Stimulated activated CD4-positive, alpha-beta T cell treated with anti-CD3 and anti-CD28 coated beads, Interleukin-15, amount 100 ng/mL, for 24 hours (primary cell): ENCODE measurements at places on chromosomes 3 and 15.

DNA sequence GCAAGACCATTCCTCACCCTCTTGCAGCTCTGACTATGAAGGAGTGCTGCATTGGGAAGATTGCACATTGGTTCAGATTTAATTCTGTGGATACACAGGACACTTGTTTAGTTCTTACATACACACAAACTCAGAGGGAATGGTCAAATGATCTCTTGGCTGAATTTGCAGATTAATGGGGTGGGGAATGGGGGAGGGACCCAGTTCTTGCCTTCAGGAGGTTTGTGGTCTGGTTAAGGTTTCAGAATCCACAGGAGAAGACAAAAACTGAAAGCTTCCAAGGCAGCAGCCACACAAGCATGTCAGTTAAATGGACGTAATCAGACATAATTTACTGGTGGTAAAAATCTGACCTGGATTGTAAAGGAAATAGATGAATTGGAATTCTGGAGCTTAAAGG is 257.1 kb upstream of the ROPN1 start:
- DNase-seq: no peak

- DNase-seq: no peak
Measured at GRCh38 chr3:29286478-29287240, 5.8 kb downstream of the RBMS3 start.

GRCh38 chr3:83438188-83438587 is 1520.6 kb upstream of the CADM2 start:
- DNase-seq: no peak

GRCh38 chr3:143239031-143239430 is 119.5 kb downstream of the CHST2 start:
- DNase-seq: no peak

DNA sequence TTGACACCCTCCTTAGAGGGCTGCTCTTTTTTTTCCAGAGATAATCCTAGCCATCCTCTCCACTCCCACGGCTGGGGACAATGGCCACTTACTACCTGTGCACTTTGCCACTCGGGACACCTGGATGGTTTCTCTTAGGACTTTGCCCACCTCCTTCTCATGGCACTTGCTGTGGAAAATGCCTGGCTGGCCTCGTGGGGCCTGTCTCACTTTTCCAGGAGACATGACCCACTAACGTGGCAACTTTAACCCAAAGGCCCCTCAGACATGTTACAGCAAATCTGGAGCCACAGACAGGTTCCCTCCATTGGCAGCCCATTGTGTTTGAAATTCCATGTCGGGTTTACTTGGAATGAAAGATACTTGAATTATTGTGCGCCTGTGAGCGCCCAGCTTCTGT is 29.4 kb upstream of the ESYT3 start:
- DNase-seq: no peak

DNA sequence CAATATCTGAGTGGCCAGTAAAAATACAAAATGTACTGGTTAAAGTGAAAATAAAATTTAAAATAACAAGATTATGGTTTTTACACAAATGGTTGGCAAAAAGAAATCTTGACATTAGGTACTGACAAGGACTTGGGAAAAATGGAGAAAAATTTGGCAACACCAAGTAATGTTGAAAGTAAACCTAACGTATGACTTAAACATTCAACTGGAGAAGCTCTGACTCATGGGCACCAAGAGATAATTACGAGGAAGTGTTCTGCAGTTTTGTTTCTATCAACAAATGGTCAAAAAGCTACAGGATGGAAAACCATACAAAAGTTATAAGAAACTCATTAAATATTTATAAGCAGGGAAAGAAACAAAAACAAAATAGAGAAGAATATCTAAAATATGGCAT is 177.7 kb downstream of the ZNF385D start:
- no peak for DNase-seq

GRCh38 chr15:87549860-87550259 is 706.7 kb downstream of the NTRK3 start:
- DNase-seq: no peak

GRCh38 chr3:132726341-132726823 is 4.2 kb upstream of the NPHP3 start:
- DNase-seq: no peak

DNA sequence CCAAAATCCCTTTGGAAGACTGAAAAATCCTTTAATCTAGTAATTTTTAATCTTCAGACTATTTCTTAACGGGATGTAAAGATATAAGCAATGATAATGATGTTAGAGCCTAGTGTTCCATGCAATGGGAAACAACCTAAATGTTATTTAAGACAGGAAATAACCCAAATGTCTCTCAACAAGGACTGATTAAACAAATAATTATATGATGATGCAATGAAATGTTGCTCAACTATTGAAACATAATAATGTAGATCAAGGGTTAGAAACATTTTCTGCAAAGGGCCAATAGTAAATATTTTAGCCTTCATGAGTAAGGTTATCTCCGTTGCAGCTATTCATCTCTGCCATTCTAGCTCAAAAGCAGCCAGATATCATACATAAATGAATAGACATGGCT is 275.4 kb downstream of the NEK10 start:
- DNase-seq: no peak

DNA sequence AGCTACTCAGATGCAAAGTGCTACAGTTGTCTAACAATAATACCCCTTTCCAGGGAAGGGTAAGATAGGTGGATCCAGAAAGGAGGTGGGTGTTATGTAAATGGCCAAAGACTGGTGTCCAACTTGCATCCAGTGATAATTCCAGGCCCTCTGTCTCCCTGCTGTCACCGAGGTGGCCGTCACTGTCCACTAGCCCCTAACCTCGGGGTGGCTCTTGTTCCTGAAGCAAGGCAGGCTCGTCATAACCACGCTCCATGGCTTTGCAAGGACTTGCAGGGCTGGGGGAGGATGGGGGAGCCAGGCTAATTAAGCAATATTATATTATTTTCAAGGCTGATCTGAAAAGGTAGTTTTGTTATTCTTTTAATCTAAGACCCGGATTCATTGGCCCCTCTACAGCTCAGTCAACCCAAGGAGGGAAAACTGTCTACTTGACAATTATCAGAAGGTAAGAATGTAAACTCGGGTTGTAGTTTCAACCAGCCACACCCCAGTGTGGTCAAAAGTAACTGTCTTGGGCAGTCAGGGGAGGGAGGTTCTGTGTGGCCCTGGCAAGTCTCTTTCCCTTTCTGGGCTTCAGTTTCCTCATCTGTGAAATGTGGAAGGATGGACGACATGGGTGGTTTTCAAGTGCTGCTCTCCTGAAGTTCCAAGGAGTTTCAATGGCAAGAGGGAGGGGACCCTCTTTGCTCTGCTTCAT is 220.1 kb upstream of the BHLHE40 start:
- no peak for DNase-seq

GRCh38 chr15:39721893-39722292 is 60.7 kb downstream of the FSIP1 start:
- DNase-seq: no peak

DNA sequence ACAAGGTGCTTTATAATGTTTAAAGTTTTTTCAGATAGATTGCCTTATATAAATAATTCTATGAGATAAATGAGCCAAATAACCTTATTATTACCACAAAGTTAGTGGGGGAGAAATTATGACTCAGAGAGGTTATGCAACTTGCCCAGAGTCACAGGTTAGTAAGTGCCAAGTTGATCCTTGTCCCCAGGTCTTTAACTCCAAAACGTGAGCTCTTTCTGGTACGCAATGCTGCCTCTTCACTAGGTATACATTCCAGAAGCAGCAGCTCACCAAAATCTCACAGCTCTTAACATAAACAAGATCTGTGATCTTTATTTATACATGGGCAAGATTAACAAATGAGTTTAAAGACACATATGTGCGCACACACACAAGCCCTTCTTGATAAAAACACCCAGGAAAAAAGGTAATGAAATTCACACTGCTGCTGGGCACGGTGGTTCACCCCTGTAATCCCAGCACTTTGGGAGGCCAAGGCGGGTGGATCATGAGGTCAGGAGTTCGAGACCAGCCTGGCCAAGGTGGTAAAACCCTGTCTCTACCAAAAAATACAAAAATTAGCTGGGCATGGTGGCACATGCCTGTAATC is 59.8 kb upstream of the NR2F2 start:
- DNase-seq: no peak

GRCh38 chr15:66647358-66647757 is 54.7 kb upstream of the SMAD6 start:
- DNase-seq: no peak

DNA sequence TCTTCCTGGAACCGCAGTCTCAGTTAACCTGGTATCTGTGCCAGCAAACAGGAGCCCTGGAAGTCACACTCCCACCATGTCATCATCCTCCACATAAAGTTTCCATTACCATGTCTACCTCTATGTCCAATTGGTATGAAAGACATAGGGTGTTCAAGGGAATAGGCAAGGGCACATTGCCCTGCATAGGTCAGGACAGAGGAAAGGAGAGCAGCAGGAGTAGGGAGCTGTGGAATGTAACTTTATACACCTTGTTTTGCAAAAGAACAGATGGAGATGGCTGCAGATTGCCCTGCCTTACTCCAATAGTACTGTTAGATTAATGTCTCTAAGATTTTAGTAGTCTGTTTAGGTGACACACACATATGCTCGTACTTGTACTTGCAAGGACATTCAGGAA is 1056.4 kb downstream of the NTRK3 start:
- DNase-seq: no peak

DNA sequence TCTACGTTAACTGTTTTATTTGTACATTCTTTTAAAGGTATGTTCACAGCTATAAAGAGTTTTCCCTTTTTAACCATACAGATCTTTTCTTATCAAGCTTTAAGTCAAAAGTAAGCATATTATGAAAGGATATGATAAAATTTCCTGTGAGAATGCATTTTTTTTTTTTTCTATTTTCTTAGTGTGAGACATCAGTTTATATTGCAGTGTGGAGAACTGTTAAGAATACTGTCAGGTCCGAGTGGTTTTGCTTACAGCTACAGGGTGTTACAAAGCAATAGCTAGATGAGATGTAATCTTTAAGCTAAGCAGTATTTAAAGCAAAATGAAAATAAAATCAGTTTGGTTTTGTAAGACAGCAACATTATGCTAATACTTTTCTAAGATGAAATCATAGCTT is 133.2 kb downstream of the SLC25A26 start:
- no peak for DNase-seq

DNA sequence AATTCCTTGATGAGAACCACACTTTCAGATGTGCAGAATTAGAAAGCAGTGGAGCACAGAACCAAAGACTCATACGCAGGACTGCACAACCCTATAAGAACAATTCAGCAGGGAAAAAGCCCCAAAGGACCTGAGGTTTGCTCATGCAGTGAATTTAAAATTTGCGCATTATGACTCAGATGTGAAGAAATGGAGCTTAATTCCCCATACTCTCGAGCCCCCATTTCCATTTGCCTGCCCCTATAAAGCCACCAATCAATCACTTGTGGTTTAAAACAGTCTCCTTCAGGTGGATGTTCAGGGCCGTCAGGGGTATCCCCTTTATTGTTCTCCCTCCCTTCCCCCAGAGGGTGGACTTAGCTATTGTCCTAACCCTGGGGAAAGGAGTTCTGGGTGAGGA is 221.2 kb downstream of the IGSF11 start:
- DNase-seq: no peak

GRCh38 chr15:79623488-79623887 is 191.4 kb downstream of the MINAR1 start:
- no peak for DNase-seq

DNA sequence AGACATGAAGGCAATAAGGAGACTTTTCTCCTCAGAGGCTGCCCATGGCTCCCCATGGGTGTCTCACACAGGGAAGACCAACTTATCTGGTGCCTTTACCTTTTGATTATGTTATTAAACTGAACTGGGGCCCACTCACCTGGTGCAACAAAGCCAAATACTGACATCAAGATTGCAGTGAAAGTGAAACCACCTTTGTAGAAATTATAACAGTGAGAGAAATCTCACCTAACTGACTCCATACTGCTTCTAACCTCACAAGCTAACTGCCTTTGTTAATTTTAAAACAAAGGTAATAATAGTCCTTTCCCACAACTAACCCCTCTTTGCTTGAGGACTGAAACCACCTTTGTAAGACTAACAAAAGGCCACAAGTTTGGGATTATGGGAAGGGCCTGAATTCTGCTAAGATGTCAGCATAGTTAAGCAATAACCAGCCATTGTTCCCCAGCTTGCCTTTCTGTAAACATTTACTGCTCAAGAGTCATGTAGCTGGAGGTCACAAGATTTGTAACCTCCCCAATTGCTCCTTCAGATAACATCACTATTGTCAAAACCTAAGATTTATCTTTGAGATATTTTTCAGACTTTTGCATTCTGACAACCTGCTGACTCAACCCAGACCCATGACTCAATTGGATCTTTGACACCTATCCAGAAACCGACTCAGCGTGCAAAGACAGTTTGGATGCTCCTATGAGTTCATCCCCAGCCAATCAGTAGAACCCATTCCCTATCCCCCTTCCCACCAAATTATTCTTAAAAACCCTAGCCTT is 420.3 kb upstream of the CFAP20DC start:
- DNase-seq: peak; percentile 41

GRCh38 chr3:171809611-171809860 is 747 bp downstream of the PLD1 start:
- DNase-seq: peak; percentile 14

- DNase-seq: no peak
Measured at GRCh38 chr3:21142949-21143348, 608.1 kb downstream of the ZNF385D start.

GRCh38 chr3:101383156-101383575 is 62.8 kb upstream of the IMPG2 start:
- DNase-seq: no peak

DNA sequence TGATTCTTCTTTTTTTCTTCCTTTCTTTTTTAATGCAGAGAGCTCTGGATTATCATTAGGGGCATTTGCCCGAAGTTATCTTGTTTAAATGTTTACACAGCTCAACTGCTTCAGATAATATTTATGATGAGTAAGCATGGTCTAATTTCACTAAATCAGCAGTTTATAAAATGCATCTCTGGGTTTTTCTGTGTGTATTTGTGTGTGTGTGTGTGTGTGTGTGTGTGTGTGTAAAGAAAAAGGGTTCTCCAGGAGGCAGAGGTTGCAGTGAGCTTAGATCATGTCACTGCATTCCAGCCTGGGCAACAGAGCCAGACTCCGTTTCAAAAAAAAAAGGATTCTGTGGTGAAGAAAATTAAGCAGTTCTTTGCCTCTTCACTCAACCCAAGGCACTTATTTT is 25.9 kb upstream of the TNFSF10 start:
- DNase-seq: no peak

GRCh38 chr3:187918081-187918644 is 172.9 kb upstream of the BCL6 start:
- DNase-seq: no peak

DNA sequence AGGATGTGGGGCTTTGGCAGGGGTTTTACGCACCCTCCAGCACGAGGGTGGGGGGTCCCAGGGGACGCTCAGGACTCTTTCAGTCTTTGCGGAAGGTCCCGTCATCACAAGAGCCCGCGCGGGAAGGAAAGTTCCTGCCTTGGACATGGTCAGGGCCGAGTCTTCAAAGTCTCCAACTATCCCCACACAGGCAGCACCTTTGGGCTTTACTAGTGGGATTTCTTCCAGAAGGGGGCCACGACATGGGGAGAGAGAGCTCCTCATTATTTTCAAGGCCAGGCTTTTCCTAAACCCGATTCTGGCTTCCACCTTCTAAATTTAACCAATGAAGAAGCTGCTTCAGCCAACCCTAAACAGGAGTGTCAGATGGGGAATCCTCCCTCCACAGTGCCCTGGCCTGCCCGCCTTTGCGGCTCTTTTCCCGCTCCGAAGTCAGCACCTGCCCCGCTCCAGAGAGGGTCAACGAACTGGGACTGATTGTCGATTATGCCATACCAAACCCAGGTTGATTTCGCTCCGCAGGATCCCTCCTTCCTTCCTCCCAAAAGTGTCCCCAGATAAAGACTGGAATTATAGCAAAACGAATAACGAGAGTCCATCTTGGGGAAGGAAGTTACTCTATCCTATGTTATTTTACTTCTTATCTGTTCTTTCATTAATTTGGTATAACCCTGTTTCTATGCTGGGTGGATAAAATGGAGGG is 11.0 kb downstream of the SHOX2 start:
- DNase-seq: no peak
